ENCODE measurements at places on chromosomes 3 and 15.

DNA sequence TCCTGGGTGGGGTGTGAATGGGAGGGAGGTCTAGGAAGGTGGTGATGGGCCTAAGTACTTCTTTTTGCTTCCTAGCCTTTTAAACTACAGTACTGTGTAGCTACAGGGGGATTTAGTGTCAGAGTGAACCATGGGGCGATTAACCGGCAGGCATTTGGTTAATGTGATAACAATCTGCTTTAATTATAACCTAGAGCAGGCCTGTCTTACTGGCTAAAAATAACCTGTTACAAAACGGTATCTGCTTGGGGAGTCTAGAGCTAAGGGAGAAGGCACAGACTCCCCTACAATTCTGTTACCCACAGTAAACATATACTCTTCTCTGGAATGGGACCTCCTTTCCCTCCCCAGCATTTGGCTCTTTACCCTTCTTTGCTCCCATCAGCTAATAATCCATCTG is 85.4 kb downstream of the RBPMS2 start:
- no peak for DNase-seq

- DNase-seq: no peak
Observed at GRCh38 chr3:195803289-195803908, 8.3 kb downstream of the MUC4 start.

- no peak for DNase-seq
Observed at GRCh38 chr3:90091549-90091948, 984.1 kb downstream of the EPHA3 start.

DNA sequence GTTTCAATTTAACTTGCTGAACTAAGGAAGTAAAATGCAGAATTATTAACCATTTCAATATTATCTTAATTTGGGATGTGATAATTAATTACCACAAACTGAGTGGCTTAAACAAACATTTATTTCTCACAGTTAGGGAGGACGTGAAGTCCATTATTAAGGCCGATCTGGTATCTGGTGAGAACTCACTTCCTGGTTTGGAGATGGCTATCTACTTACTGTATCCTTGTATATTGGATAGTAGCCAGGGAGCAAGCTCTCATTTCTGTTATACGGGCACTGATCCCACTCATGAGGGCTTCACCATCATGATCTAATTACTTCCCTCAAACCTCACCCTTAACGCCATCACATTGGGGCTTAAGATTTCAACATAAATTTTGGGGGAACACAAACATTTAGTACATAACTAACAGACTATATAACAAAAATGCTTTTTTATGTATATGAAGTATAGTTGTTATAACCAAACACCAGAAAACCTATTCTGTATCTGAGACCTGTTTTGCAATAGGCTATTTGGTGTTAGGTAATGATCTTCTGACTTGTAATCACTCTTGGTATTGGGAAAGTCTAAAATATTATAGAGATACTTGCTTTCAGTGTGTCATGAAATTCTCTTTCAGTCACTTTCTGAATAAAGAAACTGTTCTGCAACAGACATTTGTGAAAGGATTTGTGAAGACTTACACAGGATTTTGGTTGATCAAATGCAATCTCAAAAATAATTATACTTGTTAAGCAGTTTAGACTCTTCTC is 4.7 kb upstream of the KPNA4 start:
- DNase-seq: peak; percentile 40

DNA sequence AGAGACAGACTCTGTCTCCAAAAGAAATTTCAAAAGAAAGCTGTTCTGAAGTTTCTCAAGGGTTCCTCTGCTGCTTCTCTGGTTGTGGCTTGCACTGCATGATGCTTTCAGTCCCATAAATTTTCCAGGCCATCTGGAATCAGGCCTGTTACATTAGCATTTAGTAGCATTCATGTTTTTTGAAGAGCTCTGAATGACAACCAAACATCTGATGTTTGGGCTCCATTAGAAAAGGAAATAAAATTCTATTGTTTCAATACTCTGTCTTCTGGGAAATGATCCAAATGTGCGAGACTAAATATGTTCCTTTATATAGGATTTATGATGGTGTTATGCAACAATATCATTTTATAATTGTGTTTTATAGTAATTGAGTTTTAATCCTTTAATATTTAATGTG is 455.8 kb downstream of the GABRG3 start:
- DNase-seq: peak; percentile 53

DNA sequence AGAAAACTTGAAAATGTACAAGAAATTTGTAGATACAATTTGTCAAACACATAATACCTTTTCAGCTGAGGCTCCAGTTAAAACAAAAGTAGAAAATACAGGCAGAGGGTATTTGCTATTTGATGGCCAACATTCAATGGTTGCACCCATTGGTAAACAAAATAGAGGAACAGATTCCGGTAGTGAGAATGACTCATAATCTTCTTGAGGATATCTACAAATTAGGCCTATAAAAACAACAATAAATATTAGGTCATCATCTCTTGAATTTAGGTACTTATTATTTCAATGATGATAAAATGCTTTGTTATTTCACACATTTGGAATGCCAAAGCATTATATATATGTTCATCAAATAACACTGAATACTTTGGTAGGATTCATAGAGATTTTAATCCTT is 53.4 kb downstream of the DENND4A start:
- no peak for DNase-seq

DNA sequence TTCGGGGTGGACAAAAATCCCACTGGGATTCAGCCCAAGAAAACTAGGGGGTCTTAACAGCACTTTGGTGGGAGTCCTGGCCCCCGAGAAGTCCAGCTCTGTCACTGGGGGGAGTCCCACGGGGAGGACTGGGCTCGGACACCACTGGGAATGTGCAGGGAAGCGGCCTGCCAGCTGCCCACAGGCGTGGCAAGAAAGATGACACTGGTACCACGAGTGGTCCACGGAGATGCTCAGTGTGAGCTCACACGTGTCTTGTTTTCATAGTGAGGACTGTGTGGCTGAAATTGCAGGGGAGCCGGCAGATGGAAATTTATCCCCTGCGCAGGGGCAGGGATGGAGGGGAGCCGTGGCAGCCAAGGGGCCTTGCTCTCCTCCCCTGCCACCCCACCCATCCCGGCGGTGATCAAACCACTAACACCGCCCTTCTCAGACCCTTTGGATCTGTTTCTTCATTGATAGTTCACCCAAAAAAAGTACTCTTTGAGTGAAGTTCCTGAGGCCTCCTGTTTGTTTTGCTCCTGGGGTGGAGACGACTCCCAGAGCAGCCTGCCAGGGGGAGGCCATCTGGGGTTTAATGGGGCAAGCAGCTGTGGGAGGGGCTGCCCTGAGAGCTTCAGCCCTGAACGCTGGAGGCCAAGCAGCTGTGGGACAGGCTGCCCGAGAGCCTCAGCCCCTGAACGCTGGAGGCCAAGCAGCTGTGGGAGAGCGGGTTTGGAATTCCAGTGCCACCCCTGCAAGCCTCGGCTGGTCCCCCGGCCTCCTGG is 130.9 kb downstream of the LRRK1 start:
- no peak for DNase-seq

GRCh38 chr3:149454746-149455145 is 19.8 kb upstream of the TM4SF4 start:
- DNase-seq: no peak

DNA sequence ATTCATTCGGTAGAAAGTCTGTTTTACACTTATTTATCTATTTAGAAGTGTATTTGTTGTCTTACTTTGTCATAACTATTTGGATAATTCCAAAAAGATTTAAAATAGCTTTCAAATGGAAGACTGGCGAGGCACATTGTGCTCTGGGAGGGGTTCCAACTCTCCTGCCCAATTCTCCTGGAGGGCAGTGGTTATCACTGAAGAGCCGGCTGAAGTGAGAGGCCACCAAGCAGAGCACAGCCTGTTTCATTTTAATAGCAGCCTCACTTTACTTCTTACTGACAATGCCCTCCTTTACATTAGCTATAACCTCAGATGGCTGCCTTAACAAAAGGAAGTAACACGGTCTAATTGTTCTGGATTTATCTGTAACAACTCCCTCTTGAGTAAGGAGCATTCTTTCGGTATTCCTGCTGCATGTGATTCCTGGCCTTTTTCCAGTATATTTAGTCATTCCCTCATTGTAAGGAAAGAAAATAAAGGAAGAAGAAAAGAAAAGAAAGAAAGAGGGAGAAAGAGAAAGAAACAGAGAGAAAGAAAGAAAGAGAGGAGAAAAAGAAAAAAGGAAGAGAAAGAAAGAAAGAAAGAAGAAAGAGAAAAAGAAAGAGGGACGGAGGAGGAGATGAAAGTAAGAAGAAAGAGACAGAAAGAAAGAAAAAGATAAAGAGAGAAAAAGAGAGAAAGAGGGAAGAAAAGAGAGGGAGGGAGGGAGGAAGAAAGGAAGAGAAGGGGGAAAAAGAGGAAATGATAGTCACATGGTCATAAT is 339.8 kb upstream of the WNT5A start:
- DNase-seq: no peak

DNA sequence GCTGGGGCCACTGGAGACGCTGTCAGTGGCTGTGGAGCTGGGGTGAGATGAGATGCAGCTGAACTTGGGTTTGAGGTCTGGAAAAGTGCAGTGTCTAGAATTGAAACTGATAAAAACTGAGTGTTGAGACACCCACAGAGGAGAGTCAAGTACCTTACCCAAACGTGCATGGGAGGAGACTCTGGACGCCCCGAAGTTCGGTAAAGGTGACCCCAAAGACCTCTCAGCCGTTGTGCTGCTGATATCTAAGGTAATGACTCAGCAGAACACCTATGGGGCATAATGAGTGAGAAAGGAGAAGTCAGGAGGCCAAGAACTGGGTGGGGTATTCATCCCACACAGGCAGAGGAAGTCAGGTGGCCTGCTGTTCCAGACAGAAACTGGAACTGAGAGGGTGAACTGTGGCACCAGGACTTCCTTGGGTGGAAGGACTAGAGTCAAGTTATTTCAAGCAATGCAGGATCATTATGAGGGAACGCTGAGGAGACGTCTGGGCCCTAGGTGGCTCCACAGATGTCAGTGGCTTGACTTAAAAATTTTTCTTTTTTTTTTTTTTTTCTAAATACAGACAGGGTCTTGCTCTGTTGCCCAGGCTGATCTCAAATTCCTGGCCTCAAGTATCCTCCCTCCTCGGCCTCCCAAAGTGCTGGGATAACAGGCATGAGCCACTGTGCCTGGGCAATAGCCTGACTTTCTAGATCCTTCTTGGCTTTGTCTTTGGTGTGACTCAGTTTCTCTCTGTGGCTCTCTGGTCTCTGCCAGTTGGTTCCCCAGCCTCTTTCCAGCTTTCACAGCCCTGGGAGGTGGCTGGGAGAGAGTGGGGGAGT is 67.6 kb upstream of the GCNT3 start:
- DNase-seq: no peak

DNA sequence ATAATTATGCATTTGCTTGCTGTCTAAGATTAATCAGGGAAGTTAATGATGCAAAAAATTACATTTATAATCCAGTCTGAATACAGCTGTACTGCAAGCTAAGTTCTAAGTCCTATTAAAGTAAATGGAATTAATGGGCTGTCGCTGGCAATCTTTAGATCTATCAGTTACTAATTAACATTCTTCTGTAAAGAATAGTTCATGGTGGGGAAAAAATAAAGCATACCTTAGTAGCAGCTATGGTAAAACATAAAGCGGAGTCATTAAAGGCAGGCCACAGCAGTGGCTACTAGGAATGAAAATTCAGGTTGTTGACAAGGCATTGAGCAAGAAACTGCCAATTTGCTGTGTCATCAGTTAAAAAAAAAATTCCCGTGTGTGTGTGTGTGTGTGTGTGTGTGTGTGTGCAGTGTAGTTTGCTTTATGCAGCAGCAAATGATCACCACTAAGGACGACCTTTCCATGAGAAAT is 129.8 kb downstream of the ZNF385D start:
- no peak for DNase-seq

DNA sequence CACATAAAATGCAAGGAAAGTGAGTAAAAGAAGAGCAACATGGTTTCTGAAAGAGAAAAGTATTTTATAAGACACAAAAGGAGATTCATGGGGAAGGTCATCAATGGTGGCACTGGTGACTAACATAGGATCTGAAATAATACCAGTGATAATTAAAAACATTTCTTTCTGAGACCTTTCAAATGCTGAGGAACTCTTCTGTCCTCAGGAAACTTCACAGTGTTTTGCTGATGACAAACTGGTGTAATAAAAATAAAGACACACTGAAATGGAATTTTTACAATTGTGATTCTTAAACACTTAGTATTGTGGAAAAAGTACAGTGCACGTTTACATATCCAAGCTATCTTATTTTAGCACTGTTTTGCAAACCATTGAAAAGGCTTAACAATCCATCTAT is 80.4 kb upstream of the ZBTB20 start:
- DNase-seq: no peak

DNA sequence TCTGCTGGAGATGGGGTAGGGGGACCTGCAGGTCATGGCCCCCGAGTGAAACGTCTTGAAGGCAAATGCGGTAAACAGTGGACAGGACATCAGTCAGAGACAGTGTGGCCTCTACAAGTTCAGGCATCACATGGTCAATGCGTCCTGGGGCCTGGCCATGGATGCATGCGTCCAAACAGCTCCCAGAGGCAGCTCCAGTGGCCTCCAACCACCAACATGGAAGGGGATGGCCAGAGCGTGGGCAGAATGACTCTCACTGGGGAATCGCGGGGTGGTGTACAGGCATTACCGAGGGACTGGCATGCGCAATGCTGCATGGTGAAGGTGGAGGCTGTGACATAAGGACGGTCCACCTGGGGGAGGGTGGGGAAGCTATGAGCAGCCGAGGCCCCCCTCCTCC is 35.6 kb upstream of the IQSEC1 start:
- no peak for DNase-seq

- DNase-seq: peak; percentile 23
Observed at GRCh38 chr15:50108461-50108860, 10.6 kb downstream of the ATP8B4 start.

- DNase-seq: no peak
Observed at GRCh38 chr3:139339219-139339906, 4.5 kb upstream of the MRPS22 start.

GRCh38 chr3:61563313-61564271 is 2.2 kb downstream of the PTPRG start:
- no peak for DNase-seq

GRCh38 chr3:69716119-69716518 is 23.1 kb upstream of the MITF start:
- DNase-seq: no peak

- no peak for DNase-seq
Observed at GRCh38 chr3:44411031-44411645, 66.3 kb downstream of the ZNF445 start.

GRCh38 chr3:158105710-158106253 is 438 bp downstream of the SHOX2 start:
- peak; percentile 8 for DNase-seq

DNA sequence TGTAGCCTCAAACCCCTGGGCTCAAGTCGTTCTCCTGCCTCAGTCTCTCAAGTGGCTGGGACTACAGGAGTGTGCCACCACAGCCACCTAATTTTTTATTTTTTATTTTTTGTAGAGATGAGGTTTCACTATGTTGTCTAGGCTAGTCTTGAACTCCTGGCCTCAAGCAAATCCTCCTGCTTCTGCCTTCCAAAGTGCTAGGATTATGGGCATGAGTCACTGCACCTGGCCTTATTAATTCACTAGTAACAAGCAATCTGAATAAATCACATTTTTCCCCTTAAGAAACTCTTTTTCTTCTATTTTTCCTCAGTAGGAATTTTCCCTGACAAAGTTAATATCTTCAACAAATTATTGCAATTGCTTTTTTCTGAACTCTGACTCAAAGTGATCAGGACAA is 336.9 kb downstream of the NLGN1 start:
- DNase-seq: no peak

All from DMS153 (cell line).